Tibial artery (tissue), 4 donors: ENCODE measurements at places on chromosomes 7 and 10.

- no peaks in the 10 kb centered on the region for H3K4me1 ChIP-seq
- H3K27ac ChIP-seq: no peak overlapping the region
- no peak overlapping the region for H3K4me3 ChIP-seq
- no peaks in the 10 kb centered on the region for H3K27me3 ChIP-seq
- no peaks in the 10 kb centered on the region for H3K36me3 ChIP-seq
These were observed 82.2 kb downstream of the NOD1 start for GRCh38 chr7:30396389-30396788.

GRCh38 chr7:133950855-133951254, 176.3 kb upstream of the LRGUK start:
- no peak for DNase-seq
- H3K27me3 ChIP-seq: no peaks in the 10 kb centered on the region
- H3K4me3 ChIP-seq: no peak overlapping the region
- no peak overlapping the region for H3K27ac ChIP-seq
- no peaks in the 10 kb centered on the region for H3K36me3 ChIP-seq

- DNase-seq: no peak
- H3K27ac ChIP-seq: no peak overlapping the region
- H3K4me3 ChIP-seq: no peak overlapping the region
- H3K36me3 ChIP-seq: no peaks in the 10 kb centered on the region
These were observed 375.2 kb upstream of the VWC2 start for GRCh38 chr7:49398236-49398635.

GRCh38 chr10:122296363-122297120, 25.4 kb downstream of the BTBD16 start:
- H3K36me3 ChIP-seq: no peaks in the 10 kb centered on the region
- H3K27ac ChIP-seq: no peak overlapping the region
- DNase-seq: no peak

DNA sequence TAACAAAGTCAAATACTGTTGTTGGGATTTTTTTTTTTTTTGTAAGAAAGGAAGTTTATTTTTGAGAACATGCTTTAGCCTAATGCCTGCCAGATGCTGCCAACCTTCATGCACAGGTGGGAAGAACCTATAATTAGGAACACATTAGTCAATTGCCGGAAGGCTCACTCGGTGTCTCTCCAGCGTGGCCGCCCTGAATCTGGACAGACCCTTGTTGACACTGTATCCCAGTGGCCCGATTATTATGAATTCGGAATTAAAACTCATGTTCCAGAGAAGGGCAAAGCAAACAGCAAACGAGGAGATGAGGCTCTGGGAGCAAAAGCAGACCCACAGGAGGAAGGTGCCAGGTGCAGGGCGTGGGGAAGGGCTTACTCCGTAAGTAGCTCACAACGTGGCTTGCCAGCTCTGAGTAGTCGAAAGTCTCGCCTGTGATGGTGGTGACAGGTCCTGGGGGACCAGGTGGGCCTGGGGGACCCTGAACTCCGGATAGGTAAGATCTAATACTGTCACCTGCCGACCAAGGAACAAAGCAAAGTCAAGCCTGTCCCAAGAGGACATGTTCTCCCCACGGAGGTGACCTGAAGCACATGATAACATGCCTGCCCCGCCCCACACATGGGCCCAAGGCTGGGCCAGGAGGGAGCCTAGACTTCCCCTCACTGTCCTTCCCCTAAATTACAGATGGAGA, 48.3 kb downstream of the COL17A1 start:
- H3K4me3 ChIP-seq: no peak overlapping the region
- DNase-seq: no peak
- H3K27me3 ChIP-seq: no peaks in the 10 kb centered on the region
- no peak overlapping the region for H3K27ac ChIP-seq

- H3K36me3 ChIP-seq: no peaks in the 10 kb centered on the region
- H3K4me1 ChIP-seq: peaks cover 9% of the 10 kb centered on the region
- H3K4me3 ChIP-seq: no peak overlapping the region
- H3K27ac ChIP-seq: no peak overlapping the region
- no peaks in the 10 kb centered on the region for H3K27me3 ChIP-seq
These were observed 73.3 kb downstream of the CXCL12 start for GRCh38 chr10:44311563-44312051.

DNA sequence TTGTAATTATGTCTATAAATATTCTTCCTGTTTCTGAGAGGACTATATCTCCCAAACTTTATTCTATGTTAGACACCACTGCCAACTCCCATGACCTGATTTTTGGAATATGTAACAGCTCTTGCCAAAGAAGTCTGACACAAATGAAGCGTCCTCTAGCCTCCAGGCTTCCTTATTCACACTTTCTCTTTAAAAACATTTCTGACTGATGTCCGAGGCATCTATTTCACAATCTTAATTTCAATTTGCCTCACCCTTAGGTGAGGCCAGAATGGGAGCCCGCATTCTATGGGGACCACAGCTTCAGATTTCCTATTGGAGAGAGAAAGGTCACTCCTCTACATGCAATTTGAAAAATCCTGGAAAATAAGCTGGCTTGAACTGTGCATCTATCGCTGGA, 873.2 kb downstream of the GATA3 start:
- no peaks in the 10 kb centered on the region for H3K4me1 ChIP-seq
- DNase-seq: no peak
- H3K27me3 ChIP-seq: no peaks in the 10 kb centered on the region
- no peak overlapping the region for H3K4me3 ChIP-seq
- H3K36me3 ChIP-seq: no peaks in the 10 kb centered on the region

- H3K27me3 ChIP-seq: no peaks in the 10 kb centered on the region
- no peak overlapping the region for H3K4me3 ChIP-seq
These were observed 67.0 kb upstream of the RHEB start for GRCh38 chr7:151586531-151587260.

DNA sequence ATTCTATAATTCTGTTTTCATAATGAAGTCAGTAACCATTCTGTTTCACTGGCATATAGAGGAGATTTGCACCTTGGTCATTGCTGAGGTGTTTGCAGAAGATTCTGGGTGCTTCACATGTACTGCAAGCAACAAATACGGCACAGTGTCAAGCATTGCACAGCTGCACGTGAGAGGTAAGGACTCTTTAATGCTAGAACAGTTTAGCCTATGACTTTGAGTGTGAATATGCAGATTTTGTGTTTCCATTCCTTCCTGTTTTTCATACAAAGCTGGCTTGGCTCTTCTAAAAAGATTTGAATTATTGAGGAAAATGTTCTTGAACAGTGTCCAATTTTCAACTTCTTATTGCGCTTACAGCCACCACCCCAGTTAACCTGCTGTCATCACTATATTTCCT, 56.4 kb downstream of the MYPN start:
- no peaks in the 10 kb centered on the region for H3K36me3 ChIP-seq
- no peak overlapping the region for H3K4me3 ChIP-seq
- H3K27ac ChIP-seq: no peak overlapping the region
- no peaks in the 10 kb centered on the region for H3K4me1 ChIP-seq
- no peaks in the 10 kb centered on the region for H3K27me3 ChIP-seq
